ENCODE measurements at places on chromosomes 3 and 15.

DNA sequence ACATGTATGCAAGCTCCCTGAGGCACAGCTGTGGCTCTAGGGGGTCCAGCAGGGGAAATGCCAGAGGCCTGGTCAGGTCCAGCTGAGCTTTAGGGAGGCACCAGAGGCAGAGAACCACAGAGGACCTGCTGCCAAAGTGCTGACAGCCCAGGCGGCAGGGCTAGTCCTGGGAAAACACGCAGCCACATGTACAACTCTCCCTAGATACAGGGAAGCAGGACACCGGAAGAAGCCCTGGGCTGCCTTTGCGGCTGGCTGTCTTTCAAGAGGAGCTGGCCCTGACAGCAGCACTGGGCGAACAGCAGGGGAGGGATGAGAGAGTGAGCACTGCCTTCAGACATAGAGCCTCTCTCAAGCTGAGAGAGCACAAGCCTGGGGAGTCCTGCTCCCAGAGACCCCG is 40.7 kb downstream of the RFT1 start:
- no peak for DNase-seq

DNA sequence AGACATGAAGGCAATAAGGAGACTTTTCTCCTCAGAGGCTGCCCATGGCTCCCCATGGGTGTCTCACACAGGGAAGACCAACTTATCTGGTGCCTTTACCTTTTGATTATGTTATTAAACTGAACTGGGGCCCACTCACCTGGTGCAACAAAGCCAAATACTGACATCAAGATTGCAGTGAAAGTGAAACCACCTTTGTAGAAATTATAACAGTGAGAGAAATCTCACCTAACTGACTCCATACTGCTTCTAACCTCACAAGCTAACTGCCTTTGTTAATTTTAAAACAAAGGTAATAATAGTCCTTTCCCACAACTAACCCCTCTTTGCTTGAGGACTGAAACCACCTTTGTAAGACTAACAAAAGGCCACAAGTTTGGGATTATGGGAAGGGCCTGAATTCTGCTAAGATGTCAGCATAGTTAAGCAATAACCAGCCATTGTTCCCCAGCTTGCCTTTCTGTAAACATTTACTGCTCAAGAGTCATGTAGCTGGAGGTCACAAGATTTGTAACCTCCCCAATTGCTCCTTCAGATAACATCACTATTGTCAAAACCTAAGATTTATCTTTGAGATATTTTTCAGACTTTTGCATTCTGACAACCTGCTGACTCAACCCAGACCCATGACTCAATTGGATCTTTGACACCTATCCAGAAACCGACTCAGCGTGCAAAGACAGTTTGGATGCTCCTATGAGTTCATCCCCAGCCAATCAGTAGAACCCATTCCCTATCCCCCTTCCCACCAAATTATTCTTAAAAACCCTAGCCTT is 420.3 kb upstream of the CFAP20DC start:
- no peak for DNase-seq

DNA sequence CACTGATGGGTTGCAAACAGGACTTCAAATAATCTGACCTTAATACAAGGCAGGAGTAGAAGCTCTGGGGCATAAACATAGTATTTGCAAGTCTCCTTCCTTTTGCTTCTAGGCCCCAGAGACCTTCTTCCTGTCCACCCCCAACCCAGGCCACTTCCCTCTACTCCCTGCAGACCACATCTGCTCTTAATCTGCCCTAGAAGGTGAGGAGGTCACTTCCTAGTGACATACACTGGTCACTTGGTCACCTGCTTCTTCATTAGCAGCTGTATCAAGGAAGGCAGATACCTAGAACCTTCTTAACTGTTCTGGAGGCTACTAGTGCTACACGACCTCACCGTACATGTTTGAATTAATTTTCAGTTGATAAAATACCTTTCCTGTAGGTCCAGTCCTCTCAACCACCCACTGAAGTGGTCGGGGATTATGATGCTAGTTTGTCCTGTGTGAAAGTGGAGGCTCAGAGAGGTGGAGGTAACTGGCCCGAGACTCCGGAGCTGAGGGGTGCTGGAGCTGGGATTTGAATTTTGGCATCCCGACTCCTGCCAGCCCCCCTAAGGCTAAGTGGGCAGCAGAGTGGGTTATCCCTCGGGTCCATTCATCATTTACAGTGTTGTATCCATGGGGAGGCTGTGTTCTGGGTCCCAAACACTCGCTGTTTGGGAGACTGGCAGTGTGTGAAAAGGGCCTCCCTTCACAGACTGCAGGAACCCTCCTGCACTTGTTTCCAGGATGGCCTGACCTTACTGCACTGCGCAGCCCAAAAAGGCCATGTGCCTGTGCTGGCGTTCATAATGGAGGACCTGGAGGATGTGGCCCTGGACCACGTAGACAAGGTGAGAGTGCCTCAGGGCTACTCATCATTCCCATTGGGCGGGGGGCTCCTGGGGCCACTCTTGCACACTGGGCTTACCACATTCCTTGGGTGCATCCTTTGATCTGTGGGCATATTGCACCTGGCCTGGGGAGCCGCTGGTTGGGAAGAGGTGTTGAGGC is 13.9 kb downstream of the ANKDD1A start:
- DNase-seq: no peak

DNA sequence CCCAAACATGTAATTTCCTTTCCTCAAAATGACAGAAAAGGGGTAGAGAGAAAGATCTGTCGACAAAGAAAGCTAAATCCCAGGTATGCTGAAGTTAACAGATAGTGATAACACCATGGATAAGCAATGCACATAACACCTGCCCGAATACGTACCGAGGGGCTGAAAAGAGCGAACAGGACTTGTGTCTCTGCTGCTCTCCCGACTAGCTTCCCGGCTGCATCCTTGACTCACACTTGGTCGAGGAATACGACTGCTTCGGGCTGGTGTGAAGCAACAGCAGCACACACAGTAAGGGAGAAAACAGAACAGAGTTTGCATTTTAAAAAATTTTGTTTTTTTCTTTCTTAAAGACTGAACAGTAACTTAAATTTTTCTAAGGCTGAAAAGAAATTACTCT is 136.4 kb downstream of the CLASP2 start:
- DNase-seq: no peak

DNA sequence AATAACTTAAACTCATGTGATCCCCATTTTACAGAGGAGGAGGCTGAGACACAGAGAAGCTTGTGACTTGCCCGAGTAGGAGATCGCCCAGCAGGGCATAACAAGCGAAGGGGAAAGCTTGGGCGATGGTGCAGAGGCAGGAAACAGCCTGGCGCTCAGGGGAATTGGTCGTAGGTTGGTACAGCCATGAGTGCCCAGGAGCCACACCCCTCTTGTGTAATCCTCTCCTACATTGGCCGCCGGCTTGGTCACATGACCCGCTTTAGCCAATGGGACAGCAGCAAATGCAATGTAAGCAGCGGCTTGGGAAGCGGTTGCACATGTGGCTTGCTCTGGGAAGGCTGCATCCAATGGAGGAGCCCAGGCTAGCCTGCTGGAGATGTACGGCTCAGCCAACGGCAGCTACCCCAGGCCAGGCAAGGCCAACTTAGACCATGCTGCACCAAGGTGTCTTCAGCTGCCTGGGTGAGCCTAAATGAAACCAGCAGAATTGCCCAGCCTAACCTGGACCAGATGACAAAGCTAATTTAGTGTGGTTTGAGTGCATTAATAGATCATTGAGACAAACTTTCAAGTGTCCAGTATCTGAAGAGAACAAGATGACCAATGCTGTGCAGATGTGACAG is 50.3 kb upstream of the SLC6A6 start:
- DNase-seq: no peak

DNA sequence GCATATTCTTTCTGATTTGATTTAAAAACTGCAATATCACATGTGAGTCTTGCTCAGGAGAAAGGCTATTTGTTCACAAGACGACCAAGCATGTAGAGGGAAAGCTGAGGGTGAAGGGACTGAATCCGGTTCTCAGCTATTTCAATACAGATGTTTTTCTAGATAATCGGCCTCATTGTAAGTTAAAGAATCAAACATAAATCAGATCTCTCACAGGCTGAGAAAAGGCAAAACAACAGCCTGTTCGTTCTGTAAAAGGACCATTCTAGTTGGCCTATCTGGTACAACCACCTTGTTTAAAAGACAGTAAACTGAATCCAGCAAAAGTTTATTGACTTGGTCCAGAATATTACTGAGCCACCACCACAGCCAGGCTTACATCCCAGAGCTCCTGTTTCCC is 1045.7 kb upstream of the CFAP20DC start:
- DNase-seq: no peak

DNA sequence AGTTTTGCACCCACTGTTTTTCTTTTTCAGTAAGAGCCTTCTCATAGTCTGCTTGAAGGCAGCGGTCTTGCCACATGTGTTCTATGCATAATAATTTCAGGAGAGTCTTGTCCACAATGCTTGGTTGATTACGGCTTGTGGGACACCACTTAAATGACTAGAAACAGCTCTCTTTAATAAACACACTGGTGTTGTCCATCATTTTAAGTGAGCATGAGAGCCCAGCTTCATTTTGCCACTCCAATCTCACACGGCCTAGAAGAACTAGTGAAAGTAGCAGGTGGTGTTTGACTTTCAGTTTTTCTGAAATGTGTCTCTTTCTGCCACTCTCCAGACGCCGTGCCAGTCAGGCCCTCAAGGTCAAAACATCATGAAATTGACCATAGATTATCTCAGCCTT is 292.1 kb downstream of the LPP start:
- DNase-seq: no peak

GRCh38 chr3:157122832-157123427 is 37.0 kb downstream of the CCNL1 start:
- DNase-seq: no peak

DNA sequence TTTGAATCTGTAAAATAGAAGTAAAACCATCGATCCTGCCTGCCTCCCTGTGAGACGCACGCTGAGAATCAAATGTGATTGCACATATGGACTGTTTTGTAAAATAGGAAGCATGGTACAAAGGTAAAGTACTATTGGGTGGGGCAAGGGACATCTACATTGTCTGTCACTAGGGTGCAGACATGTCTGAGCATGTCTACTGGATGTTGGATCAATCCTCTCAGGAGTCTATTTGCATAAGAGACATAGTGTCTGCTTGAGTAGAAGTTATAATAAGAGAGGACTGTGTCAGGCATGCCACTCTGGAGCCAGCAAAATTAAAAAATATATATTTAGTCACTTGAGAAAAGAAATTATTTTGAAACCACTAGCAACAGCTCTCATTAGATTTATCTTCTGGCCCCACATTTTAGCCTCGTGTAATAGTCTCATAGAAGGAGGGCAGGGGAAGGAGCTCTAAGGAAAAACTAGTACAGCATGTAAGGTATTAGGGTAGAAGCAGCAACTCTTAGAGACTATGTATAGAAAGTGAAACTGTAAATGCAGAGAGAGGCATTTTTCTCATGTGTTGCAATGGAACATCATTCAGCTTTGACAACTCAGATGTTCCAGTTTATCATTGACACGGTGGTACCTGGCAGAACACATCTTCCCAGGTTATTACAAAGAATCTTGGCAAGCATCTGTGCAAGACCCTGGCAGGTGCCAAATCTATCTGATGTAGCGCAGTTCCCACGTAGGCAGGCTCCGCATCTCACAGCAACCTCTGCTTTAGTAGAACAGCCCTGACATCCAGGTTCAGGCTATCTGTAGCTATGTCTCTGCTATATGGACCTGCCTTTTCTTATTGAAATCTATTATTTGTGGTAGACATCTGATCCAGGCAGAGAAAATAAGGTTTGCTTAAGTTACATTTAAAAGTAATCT is 85.2 kb upstream of the CHL1 start:
- DNase-seq: no peak

DNA sequence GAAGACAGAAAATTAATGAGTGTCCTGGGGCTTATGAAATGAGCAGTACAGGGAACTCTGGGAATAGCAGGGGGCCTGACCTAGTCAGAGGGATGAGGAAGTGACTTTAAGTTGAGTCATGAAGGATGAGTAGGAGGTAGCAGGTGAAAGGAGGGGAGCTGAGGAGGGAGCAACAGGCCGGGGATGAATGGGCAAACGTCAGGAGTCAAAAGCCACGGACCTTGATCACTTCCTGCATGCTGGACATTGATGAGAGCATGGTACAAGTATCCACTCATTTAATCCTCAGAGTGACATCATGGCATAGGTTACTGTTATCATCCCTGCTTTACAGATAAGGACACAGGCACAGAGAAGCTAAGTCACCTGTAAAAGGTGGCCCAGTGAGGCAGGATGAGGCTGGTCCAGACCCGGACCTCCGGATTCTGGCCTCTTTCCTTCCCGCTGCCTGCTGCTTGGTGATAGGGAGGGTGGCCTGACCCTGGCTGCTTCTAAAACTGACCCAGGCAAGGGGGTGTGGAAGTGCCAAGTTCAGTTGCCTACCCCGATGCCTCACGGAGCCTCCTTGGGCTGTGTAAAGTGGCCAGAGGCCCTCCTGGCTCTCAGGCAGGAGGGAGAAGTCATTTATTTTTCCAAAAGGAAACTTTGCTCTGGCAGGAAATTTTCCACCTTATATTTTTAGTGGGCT is 7.6 kb downstream of the CORO2B start:
- DNase-seq: no peak

- DNase-seq: no peak
Measured at GRCh38 chr15:35673093-35673684, 127.2 kb upstream of the DPH6 start.

GRCh38 chr3:170563712-170564423 is 22.0 kb downstream of the SLC7A14 start:
- no peak for DNase-seq

GRCh38 chr3:189851682-189852081 is 220.5 kb downstream of the TP63 start:
- DNase-seq: no peak

- no peak for DNase-seq
Measured at GRCh38 chr3:155129396-155129795, 49.3 kb downstream of the MME start.

DNA sequence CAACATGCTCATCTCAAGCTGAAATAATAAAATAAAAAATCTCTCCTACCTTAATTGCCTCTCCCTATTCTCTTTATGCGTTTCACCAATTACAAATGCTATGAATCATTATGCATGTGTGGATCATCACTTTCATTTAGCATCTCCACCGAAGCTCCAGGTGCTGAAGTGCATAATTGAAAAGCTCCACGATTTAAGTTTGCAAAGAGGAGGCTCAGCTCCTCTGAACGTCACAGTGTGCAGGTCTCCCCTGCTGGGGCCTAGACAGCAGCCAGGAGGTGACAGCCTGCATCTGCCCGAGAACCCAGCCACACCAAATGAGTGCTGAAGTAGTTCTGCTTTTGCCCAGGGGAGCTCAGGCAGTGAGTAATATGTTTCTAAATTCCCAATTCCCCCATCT is 60.5 kb upstream of the GLCE start:
- DNase-seq: no peak

DNA sequence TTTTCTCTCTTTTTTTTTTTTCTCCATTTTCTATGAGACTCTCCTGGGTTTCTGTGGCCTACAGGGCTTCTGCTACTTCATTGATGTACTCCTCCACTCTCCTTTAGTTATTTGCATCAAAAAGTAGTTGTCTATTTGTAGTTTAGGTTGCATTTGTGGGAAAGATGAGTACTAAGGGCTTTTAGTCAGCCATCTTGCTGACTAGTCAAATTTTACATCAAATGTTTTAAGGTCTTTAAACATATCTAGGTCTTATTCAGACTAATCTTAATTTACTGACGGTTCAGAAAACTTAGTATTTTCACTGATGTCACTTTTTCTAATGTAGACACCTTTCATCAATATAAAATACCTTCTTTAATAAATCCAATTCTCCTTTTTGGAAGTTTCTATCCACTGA is 871.0 kb downstream of the PLOD2 start:
- no peak for DNase-seq

Measured in CD4-positive, alpha-beta T cell treated with Interleukin-15 for 1 hour (primary cell).